Non-pigmented ciliary epithelial cell (primary cell): ENCODE measurements at places on chromosomes 7 and 10.

DNA sequence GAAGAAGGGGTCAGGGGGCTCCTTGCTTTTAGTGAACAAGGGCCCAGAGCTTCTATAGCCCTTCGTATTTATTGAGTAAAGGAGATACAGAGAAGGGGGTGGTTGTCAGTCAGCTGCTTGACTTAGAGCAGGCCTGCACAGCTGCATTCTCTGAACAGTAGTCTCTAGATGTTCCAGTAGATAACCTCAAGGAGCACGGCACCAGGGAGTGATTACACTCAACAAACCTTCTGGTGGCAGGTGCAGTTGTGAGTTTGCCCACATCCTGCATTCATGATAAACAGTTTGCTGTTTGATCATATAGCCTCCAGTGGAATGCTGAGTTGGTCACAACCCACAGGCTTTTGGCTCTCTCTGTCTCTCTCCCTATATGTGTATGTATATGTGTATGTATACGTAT, 70.0 kb upstream of the GJD4 start:
- no peak for DNase-seq

- peak; percentile 88 for DNase-seq
These were observed 357.1 kb downstream of the PCLO start for GRCh38 chr7:82805527-82805960.

GRCh38 chr10:48658243-48658974, 26.3 kb upstream of the WDFY4 start:
- no peak for DNase-seq

GRCh38 chr10:89639326-89639725, 5.7 kb downstream of the PANK1 start:
- no peak for DNase-seq

GRCh38 chr10:116985611-116986010, 19.4 kb downstream of the SHTN1 start:
- no peak for DNase-seq

GRCh38 chr10:62062752-62063512, 161.4 kb downstream of the ARID5B start:
- DNase-seq: no peak

GRCh38 chr10:70480239-70480861, 1.8 kb downstream of the PALD1 start:
- no peak for DNase-seq

DNA sequence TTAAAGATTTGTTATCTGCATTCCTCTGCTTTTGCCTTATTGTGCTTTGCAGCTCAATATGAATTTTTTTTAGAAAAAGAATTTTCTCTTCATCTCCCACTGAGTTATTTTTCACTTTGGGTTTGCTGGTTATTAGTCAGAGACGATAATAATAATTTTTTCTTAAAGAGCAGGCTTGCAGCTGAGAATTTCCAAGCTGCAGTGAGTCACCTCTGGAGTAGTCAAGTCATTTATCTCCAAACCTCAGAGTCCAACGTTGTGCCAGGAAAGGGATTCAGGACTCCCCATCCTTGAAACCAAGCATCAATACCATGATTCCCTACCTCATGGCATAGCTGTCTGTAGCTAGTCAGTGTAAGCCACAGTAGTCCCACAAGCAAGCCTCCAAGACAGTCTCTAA, 15.2 kb upstream of the EGR2 start:
- DNase-seq: peak; percentile 77

- DNase-seq: no peak
These were observed 48.1 kb upstream of the GLCCI1 start for GRCh38 chr7:7920481-7920880.

- DNase-seq: no peak
These were observed 25.2 kb downstream of the GRID1 start for GRCh38 chr10:86341361-86341811.

DNA sequence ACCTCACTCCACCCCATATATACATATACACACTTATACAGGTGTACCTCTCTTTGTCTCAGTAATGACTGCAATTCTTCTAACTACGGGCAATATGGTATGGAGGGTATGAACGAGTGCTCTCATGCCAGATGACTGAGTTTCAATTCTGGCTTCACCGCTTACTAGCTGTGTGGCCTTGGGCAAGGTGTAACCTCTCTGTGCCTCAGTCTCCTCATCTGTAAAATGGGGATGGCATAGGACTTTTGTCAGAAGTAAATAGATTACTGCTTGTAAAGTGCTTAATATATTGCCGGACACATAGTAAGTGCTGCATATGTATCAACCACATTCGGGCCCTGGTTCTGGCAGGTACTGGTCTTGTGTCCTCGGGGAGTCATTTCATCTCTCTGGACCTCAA, 60.1 kb upstream of the IFRD1 start:
- no peak for DNase-seq

- DNase-seq: no peak
These were observed 180.1 kb downstream of the PON1 start for GRCh38 chr7:95144256-95144655.

DNA sequence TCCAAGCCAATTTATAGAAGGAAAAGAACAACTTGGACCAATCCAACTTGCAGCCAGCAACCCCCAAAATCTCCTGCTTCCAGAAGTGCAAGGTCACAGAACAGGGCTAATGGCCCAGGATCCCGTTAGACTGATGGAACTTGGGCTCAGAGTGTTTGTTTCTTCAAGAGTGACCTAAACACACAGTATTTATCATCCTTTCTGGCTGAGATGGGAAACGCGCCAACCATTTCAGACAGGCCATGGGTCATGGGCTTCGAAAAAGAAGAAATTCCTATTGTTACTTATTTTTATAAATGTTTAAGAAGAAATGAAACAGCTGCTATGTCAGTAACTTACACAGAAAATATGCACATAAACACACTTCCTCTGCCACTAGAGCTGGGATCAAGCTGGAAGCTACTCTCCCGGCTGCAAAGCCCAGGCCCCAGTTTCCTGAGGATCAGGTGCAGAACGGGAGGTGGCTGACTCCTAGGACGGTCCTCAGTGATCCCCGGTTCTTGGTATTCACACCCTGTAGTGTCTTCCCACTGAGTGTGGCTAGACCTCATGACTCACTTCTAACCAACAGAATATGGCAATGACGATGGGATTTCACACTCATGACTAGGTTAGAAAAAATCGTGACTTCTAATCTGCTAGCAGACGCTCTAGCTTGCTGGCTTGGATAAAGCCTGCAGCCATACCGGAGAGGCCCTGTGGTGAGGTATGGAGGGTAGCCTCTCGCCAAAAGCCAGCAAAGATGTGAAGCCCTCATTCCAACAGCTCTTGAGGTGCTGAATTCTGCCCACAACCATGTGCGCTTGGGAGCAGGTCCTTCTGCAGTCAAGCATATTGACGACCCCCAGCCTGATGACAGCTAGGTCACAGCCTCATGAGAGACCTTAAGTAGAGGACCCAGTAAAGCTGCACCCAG, 60.2 kb downstream of the CHST15 start:
- peak; percentile 23 for DNase-seq

DNA sequence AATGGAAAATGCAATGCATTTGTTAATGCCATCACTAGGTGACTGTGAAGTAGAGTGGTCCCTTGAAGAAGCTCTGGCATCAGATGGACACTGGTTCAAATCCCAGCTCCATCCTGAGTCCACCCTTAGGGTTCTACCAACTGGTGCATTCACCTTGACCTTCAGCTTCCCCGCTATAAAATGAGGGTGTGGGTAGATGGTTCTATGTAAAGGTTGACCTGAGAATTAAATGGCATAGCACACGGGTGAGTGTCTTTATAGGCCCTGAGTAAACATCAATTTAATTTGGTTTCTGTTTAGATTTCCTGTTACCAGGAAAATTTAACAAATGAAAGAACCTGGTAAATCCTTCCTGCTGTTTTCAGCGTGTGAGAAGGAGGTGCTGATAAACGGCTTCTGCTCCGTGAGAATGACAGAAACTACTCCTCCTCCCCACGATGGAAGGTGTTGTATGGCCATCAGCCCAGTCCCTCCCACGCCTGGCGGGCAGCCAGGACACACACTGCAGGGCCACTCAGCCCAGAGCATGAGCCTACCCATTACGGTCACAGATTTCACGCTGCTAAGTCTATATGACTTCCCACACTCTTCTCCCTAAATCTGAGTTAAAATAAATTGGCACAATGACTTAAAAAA, 210.1 kb downstream of the TNS3 start:
- no peak for DNase-seq

DNA sequence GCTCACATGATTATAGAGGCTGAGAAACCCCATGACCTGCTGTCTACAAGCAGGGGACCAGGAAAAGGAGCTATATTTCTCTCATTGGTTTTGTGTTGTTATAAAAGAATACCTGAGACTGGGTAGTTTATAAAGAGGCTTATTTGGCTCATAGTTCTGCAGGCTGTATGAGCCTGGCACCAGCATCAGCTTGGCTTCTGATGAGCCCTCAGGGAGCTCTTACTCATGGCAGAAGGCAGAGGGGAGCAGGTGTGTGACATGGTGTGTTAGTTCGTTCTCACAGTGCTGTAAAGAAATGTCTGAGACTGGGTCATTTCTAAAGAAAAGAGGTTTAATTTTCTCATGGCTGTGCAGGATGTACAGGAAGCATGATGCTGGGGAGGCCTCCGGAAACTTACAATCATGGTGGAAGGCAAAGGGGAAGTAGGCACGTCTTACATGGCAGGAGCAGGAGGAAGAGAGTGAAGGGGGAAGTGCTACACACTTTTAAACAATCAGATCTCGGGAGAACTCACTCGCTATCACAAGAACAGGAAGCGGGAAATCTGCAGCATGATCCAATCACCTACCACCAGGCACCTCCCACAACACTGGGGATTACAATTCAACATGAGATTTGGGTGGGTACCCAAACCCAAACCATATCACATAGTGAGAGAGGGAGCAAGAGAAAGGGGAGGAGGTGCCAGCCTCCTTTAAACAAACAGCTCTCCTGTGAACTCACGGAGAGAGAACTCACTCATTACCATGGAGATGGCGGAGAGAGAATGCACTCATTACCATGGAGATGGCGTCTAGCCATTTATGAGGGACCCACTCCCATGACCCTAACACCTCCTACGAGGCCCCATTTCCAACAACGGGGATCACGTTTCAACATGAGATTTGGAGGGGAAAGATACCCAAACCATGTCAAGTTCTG, 133.4 kb downstream of the JCAD start:
- no peak for DNase-seq

DNA sequence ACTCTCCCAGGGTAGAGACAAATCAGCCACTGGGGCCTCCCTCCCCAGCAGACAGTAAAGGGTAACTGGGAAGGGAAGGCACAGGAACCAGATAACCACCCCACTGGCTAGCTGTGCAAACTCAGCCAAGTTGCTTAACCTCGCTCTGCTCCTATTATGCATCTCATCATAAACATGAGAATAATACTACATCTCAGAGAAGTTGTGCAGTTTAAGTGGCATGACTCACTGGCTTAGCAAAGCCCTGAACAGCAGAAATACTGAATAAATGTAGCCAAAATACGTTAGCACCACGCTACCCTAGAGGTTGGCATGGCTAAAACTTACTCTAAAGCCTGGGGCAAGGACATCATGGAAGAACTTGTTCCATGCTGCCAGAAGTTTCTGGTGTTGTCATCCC, 128.1 kb upstream of the ANK3 start:
- DNase-seq: no peak

- DNase-seq: no peak
These were observed 64.2 kb downstream of the CFAP46 start for GRCh38 chr10:132878091-132878729.

DNA sequence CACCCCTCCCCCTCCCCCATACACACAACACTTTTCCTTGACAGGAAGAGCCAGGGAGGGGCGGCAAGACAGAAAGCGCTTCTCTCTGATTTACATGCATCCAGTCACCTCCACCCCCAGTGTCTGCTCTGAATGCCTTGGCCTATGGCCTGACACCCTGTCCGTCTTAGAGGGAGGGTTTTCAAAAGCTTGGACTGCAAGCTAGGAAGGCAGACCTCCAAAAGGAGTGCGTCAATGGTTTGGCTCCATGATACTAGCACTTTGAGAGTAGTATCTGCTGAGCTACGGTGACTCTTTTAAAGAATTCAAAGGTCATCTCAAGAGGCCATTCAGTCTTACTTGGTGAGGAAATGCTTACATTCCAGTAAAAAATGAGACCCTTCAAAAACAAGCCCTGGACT, 20.3 kb upstream of the PAX2 start:
- peak; percentile 0 for DNase-seq

DNA sequence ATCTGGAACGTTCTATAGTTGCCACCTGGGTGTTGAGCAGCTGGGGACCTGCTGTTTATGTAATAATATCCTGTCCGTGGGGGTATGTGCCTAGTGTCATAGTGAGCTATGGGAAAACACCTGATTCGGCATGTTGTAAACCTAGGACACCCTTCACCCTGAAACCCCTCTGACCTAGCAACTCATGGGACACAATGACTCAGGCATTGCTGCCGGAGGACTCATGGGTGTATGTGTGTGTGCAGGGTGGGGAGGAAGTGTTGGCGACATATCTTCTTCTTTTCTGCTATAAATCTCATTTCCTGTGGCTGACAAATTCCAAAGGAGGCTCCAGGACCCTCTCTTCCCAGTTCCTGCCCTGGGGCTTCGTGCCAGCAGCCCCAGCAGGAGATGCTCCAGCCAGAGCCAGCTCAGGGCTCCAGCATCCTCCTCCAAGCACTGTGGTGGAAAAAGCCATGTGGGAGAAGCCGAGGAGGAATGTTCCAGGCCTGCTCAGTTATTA, 77.0 kb upstream of the PODXL start:
- DNase-seq: peak; percentile 23

DNA sequence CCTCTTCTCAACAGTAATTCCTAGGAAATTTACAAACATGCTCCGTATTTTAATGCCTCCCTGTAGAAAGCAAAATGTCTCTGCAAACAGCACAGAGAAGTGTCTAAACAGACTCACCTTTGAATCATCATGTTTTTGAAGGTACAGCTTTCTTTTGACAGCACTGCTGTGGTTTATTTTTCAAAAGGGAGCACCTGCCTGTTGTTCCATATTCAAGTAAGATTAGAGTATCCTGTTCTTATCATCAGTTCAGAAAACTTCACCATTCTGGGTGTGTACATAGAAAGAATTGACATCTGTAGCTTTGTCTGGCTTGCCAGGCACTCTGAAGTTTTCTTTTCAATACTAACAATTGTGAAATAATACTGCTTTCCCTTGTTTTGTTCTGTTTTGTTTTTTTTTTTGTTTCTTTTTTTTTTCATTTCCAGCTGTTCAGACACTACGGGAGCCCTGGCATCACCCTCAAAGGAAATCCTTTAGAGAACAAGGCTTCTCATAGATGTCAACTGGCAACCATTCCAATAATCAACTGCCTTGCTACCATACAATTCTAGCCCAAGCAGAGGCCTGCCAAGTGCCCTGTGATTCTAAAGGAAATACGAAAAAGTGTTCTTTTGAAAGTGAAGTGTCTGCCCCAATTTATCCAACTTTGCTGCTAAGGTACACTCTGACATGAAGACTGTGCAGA, 275.9 kb downstream of the PRPF18 start:
- no peak for DNase-seq
